Fibroblast of skin of scalp (primary cell): ENCODE measurements at places on chromosomes 1 and 21.

DNA sequence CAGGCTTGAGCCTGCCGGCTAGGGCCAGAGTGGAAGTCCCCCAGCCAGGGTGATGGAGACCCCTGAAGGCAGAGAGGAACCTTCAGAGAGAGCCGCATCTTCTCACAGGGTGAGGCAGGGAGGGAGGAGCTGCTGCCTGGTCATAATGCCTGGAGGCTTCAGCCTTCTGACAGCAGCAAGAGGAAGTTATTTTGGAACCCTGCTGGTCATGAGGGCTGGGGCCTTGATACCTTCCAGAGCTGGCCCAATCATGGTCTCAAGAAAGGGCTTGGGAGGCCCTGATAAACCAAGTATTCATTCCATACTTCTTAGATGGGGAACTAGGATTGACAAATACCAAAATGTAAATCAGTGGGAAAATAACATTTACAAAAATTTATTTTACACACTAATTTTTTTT is 26.6 kb upstream of the MPZL1 start:
- DNase-seq: no peak

- DNase-seq: no peak
Observed at GRCh38 chr1:24896596-24897262, 33.3 kb downstream of the RUNX3 start.

GRCh38 chr1:54108156-54108555 is 44.6 kb downstream of the CDCP2 start:
- no peak for DNase-seq

DNA sequence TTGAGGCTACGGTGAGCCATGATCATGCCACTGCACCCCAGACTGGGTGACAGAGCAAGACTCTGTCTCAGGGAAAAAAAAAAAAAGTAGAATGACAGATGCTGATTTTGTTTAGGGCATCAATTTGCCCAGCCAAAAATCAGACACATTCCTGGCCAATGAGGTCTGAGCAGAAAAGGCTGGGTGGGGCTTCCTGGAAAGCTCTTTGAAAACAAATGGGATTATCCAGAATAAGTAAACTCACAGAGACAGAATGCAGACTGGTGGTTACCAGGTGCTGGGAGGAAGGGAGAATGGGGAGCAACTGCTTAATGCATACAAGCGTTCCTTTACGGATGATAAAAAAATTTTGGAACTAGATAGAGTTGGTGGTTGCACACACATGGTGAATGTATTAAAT is 10.1 kb upstream of the CITED4 start:
- peak; percentile 31 for DNase-seq
